Activated CD4-positive, alpha-beta T cell treated with anti-CD3 and anti-CD28 coated beads, Interleukin-2, amount 50 U/mL, for 24 hours (primary cell): ENCODE measurements at places on chromosomes 1 and 21.

DNA sequence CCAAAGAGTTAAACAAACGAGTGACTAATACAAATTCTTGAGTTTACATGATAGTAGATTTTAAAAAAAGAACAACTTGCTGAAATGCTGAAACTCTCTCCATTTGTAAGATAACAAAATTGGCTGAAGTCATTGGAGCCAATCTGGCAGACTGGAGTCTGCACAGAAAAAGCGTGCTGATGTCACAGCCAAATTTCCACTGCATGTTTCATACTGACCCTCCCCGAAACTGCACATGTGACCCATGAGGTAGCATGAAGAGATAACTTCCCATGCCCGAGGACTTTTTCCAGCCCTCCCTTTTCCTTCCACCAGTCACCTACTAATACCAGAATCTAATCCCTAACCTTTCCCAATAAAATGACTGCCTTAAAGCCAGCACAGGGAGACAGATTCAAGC is 1.2 kb upstream of the LELP1 start:
- DNase-seq, result no peak

- DNase-seq, result no peak
Measured at GRCh38 chr1:71269818-71270217, 189.0 kb upstream of the ZRANB2 start.

GRCh38 chr1:115469703-115470476 is 131.8 kb upstream of the NGF start:
- DNase-seq, result no peak

GRCh38 chr1:82586473-82586872 is 785.7 kb downstream of the ADGRL2 start:
- no peak for DNase-seq

DNA sequence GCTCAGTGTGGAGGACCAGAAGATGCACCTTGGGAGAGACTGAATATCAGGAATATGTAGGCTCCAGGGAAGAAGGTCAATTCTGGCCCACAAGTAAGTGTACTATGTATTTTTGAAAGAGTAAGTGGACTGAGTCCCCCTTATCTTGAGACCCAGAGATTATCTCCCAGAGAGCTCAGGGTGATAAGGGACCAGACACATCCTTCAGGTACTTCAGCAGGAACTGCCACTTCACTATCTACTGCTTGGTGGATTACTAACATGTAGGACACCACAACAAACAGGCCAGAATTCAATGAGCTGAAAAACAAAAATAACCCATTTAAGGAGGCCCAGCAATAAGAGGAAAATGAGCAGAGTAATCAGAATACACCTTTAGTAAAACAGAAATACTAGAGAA is 119.2 kb downstream of the ZNF644 start:
- no peak for DNase-seq

- DNase-seq, result no peak
Measured at GRCh38 chr1:224635356-224635755, 19.2 kb downstream of the CNIH3 start.

- DNase-seq, result no peak
Measured at GRCh38 chr1:200899954-200900867, 5.5 kb downstream of the INAVA start.

GRCh38 chr1:93051961-93052360 is 27.1 kb upstream of the MTF2 start:
- no peak for DNase-seq

GRCh38 chr1:48227165-48228013 is 4.9 kb downstream of the SLC5A9 start:
- no peak for DNase-seq

GRCh38 chr1:62900566-62900965 is 116.6 kb downstream of the ATG4C start:
- no peak for DNase-seq

DNA sequence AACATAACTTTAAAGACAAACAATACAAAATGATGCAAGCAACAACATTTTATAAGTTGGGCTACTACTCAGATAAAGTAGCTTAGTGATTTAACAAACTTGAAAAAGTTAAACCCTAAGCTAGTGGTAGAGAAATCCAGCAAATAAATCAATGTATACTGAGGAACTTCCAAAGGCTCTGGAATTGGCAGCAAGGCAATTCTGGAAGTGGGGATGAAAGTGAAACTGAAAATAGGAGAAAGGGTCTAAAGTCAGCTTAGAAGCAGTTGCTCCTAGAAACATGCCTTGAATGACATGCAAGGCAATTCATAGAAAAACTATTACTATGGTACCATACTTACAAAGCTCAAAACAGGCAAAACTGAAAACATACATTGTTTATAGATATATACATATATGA is 90.0 kb upstream of the CAMK1G start:
- DNase-seq, result no peak

GRCh38 chr1:208216062-208216461 is 28.1 kb downstream of the PLXNA2 start:
- no peak for DNase-seq

DNA sequence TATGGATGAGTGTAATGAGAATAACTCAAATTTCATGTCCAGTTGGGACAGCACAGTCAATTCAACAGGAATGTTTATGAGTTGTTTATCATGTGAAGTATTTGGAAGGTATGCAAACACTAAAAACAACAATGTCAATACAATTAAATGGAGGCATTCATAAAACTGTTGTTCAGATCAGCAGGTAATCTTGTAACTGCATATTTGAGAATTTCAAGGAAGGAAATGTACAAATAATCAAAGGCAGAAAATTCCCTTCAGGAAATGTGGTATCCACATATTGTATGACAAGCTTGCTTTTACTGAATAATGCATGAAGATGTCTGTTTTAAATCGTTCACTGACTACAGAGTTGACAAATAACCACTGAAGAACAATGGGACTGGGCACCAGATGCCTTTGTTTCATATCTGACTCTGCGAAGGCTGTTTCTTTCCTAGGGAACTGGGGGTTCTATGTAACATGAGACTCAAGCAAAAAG is 198.3 kb downstream of the LTN1 start:
- no peak for DNase-seq

DNA sequence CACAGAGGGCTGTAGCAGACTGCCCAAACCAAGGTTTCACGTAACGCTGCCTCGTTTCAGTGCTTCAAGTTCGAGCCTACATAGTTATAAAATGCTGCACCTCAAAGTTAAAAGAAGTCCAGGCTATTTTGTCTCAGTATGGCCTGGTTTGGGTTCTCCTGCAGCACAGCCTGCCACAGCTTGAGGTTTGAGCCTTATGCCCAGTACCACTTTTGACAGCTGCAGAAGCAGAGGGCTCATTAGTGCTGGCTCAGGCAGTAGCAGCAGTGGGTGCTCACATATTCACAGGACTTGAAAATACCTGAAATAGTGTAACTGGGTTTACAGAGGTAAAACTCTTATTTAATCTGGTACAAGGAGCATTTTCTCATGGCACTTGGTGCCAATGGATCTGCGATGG is 15.3 kb downstream of the SPATA46 start:
- no peak for DNase-seq

GRCh38 chr1:223216531-223217205 is 73.6 kb upstream of the TLR5 start:
- DNase-seq, result no peak

- no peak for DNase-seq
Measured at GRCh38 chr1:171251042-171251951, 3.0 kb downstream of the FMO1 start.

DNA sequence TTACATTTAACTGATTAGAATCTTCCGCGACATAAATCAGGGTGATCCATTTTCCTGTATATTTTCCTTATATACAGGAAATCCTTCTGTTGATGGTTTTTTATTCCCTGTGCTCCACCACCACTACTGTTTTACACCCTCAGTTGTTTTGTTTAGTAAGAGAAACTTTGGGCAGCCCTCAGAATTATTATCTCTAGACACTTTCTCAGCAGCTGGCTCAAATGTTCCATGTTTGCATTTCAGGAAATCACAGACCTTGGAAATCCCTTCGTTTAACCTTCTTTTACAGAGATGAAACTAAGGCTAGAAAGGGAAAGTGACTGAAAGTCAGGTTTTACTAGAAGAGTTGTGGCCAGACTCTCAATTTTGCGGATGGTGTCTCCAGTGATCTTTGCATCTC is 15.2 kb downstream of the ZNF697 start:
- no peak for DNase-seq

GRCh38 chr1:36839485-36839884 is 194.8 kb downstream of the GRIK3 start:
- no peak for DNase-seq

DNA sequence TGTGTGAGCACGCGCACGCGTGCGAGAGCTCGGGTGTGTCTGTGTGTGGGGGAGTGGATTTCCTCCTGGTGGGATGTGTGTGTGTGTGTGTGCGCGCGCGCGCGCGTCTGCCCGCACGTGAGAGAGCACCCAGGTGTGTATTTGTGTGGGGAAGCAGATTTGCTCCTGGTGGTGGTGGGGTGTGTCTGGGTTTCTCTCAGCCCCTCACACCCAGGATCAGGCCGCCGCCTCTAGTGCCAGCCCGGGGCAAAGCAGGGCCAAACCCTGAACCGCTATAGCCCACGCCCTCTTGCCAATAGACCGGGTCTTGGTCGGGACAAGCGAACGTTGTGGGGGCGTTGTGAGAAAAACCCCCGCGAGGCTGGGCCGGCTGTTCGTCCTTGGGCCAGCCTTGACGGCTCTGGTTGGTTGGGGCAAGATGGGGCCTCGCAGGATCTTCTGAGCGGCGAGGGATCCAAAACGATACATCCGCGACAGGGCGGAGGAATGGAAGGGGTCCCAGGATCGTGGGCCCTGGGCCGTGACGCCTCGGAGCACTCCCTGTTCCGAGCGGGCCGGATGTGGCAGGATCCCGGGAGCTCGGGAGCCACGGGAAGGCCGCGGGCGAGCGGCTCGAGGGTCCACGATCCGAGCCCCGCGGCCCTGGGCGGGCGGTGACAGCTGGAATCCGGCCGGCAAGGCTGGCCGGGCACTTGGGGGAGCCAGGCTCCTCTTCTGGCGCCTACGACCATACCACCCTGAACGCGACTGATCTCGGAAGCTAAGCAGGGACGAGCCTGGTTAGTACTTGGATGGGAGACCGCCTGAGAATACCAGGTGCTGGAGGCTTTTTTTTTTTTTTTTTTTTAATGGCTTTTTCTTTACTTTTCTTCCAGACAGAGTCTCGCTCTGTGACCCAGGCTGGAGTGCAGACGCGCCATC is 68.2 kb downstream of the RNF187 start:
- no peak for DNase-seq

- DNase-seq, result no peak
Measured at GRCh38 chr1:15680561-15681348, 3.4 kb upstream of the PLEKHM2 start.

- no peak for DNase-seq
Measured at GRCh38 chr21:35530766-35531165, 481.7 kb upstream of the RUNX1 start.

DNA sequence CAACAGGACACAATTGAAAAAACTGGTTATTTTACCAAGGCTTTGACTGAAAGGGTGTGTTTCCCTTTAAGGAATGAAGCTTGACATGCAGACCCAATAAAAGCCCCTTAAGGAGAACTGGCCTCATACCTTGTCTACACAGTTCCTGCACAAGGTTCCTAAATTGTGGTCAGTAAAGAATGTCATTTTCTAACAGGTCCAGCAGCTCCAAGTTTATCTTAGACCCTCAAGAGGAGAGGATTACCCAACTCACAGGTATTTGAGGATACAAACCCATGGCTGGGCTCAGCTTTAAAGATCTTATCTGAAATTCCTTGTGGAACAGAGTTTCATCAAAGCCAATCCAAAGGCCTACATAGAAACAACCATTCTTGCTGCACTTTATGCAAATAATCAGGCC is 31.4 kb upstream of the CBR3 start:
- no peak for DNase-seq

- no peak for DNase-seq
Measured at GRCh38 chr1:74650561-74650960, 23.0 kb downstream of the ERICH3 start.

- DNase-seq, result no peak
Measured at GRCh38 chr1:221944247-221944870, 202.5 kb upstream of the DUSP10 start.

DNA sequence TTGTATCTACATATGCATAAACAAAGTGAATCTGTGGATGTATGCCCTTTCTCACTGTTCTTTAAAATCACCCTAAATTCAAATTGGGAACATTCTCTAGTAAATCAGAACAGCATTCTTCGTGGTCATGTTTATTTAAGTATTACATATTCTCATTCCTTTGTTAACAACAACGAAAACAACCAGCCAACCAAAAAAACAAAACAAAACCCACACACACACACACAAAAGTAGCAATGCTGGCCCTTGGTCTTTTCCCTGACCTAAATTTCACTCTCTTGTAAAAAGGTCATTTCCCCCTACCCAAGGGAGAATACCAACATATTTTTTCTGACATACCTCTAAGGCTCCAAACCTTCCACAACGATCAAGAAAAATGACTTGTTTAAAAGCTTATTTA is 102.6 kb downstream of the NRIP1 start:
- DNase-seq, result no peak

- no peak for DNase-seq
Measured at GRCh38 chr1:90850181-90850897, 133.2 kb upstream of the BARHL2 start.

- DNase-seq, result no peak
Measured at GRCh38 chr1:182080040-182080439, 18.5 kb upstream of the ZNF648 start.

GRCh38 chr1:160496334-160496733 is 26.7 kb downstream of the SLAMF6 start:
- DNase-seq, result no peak

GRCh38 chr1:110872366-110872744 is 593 bp upstream of the CD53 start:
- no peak for DNase-seq

DNA sequence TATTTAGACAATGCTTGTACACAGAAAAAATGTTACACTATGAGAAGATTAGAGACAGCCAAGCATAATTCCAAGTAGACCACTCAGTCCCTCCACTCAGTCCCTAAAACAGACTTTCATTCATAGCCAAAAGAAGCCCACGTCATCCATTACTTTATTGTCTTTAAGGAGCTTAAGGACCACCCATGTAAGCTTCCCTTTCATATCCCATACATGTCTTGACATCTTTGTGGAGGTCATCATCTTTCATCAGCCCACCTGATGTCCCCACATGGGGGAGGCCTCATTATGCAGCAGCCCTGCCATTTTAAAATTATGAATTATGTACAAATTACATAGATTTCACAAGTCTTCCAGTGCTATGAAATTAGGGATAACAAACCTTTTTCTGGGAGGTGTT is 92.6 kb upstream of the PALMD start:
- no peak for DNase-seq

GRCh38 chr1:183687546-183688304 is 34.6 kb upstream of the APOBEC4 start:
- no peak for DNase-seq

DNA sequence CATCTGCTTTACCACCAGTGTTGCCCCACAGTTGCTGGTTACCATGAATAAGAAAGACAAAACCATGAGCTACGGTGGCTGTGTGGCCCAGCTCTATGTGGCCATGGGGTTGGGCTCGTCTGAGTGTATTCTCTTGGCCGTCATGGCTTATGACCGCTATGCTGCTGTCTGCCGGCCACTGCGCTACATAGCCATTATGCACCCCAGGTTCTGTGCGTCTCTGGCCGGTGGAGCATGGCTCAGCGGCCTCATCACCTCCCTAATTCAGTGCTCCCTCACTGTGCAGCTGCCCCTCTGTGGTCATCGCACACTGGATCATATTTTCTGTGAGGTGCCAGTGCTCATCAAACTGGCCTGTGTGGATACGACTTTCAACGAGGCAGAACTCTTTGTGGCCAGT is 14.0 kb downstream of the OR2G6 start:
- DNase-seq, result no peak
